ENCODE measurements at places on chromosomes 16 and 17.

DNA sequence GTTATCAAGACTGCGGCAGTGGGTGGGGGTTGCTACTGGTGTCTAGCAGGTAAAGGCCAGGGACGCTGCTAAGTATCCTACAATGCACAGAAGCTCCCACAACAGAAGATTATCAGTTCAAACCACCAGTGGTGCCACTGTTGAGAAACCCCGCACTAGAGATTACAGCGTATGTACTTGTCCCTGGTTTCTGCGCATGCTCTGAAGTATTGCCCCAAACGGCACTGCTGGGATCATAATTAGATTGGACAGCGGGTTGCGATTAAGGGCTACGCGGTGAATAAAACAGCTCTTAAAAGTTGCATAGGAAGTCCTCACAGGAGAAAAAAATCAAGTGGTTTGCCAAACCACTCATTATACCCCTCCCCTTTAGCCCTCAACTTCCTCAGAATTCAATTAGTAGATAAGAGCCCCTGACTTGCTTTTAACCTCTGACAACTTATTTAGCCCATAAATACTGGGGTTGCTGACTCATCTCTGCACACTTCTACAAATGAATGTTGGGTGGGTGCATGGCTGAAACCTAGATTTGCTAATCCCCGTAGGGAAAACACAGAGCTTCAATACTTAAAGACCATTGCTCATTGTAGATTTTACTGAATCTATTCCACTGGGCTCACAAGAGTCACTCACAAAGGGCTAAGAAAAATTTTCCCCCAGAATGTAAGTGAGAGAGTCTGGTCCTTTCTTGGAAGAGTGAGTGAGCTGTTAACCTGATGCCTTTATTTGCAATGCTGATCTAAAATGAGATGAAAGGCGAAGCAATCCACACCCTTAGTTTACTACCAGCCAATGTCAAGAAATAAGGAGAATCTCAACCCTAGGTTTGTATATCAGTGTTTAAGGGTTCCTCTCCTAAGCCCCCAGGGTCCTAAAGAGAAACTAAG lies 91.8 kb downstream of the RGS9 start:
- H3K27me3 ChIP-seq = no peaks in the 10 kb centered on the region
- peaks cover 6% of the 10 kb centered on the region for H3K4me1 ChIP-seq
- H3K4me3 ChIP-seq = no peak overlapping the region

DNA sequence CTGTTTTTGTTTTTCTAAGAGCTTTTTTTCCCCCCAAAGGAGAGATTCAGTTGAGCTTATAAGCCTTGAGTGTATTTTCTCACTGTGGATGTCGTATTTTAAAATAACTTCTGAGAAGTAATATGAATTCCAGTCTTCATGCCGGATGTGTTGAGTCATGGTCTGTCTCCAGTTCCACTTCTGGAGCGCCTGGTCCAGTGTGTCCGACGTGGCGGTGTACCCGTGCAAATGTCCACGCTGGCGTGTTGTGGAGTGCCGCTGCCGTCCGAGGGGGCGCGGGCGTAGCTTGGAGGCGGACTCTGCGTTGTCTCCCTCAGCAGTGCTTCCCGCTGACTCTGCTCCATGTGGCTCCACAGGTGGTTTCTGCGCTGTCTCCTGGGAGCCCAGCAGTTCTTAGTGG lies 60.9 kb upstream of the ZNF750 start:
- H3K4me3 ChIP-seq = no peak overlapping the region
- H3K27ac ChIP-seq = peak overlapping the region; percentile 4
- no peak for DNase-seq
- H3K36me3 ChIP-seq = no peaks in the 10 kb centered on the region
- H3K4me1 ChIP-seq = no peaks in the 10 kb centered on the region

DNA sequence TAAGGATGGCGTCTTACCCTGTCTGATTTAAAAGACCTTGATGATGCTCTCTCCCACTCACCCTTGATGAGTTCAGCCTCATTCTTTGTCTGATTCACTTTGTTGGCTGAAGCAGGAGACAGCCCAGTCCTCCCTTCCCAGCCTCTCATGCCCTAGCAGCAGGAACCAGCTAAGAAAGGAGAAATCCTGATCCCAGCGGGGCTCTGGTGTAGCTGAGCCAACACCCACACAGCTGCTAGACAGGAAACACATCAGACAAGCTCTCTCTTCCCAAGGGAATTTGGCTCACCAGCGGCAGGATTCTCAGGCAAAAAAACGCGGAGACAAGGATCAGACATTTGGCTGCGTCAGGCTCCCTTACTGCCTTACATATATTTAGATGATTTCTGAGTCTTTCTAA lies 211.5 kb downstream of the CDH11 start:
- no peaks in the 10 kb centered on the region for H3K27me3 ChIP-seq
- no peaks in the 10 kb centered on the region for H3K4me1 ChIP-seq
- no peak for DNase-seq
- no peaks in the 10 kb centered on the region for H3K36me3 ChIP-seq
- H3K4me3 ChIP-seq = no peak overlapping the region
- H3K27ac ChIP-seq = no peak overlapping the region

- H3K27ac ChIP-seq = no peak overlapping the region
- peaks cover 67% of the 10 kb centered on the region for H3K36me3 ChIP-seq
- H3K27me3 ChIP-seq = no peaks in the 10 kb centered on the region
- peak; percentile 64 for DNase-seq
Measured at GRCh38 chr17:42325026-42325425, 36.7 kb downstream of the STAT5A start.

- no peak overlapping the region for H3K27ac ChIP-seq
- no peaks in the 10 kb centered on the region for H3K27me3 ChIP-seq
- no peak overlapping the region for H3K4me3 ChIP-seq
- DNase-seq = no peak
Measured at GRCh38 chr17:61556224-61557188, 34.5 kb downstream of the NACA2 start.

DNA sequence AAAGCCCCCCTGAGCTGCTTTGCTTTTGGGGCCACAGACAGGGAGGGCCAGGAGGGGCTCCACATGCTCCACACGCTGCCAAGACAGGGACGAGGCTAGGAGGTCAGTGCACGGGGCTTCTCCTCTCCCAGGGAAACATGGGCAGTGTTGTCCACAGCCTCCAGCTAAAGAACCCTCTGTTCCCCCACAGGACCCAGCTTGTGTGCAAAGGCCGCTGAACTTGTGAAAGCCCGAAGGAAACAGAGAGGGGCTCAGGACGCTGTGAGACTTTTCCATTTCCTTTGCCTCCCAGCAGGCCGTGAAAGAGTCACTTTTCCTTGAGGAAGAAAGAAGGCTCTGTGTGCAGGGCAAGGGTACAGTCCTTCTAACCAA lies 9.7 kb downstream of the CDRT4 start:
- peaks cover 35% of the 10 kb centered on the region for H3K4me1 ChIP-seq
- H3K27ac ChIP-seq = peak overlapping the region; percentile 67
- H3K4me3 ChIP-seq = no peak overlapping the region
- no peaks in the 10 kb centered on the region for H3K36me3 ChIP-seq
- no peak for DNase-seq
- no peaks in the 10 kb centered on the region for H3K27me3 ChIP-seq

GRCh38 chr17:65537845-65538674 lies 23.4 kb downstream of the AXIN2 start:
- no peaks in the 10 kb centered on the region for H3K27me3 ChIP-seq
- no peak for DNase-seq
- H3K27ac ChIP-seq = no peak overlapping the region
- H3K4me3 ChIP-seq = no peak overlapping the region
- H3K4me1 ChIP-seq = peaks cover 24% of the 10 kb centered on the region
- H3K36me3 ChIP-seq = peaks cover 48% of the 10 kb centered on the region

DNA sequence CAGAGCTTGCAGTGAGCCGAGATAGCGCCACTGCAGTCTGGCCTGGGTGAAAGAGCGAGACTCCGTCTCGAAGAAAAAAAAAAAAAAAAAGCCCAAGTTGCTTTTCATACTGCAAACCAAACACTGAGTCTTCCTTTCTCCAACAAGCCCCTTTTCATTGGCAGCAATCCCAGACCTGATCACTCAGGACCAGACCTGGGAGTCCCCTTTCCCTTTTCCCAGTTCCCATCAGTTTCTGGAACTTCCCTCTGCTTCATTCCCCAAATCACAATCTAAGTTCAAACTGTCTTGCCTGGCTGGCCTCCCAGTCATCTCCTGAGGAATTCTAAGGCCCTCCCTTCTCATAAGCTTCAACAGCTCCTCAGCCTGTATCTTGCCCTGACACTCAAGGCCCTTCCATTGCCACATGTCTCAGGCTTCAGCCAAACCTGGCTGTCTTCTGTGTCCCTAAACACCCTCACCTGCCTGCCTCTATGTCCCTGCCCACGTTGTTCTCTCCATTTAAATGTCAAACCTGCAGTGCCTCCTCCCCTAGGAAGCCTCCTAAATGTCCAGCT lies 11.8 kb upstream of the PHF12 start:
- no peak overlapping the region for H3K4me3 ChIP-seq
- no peaks in the 10 kb centered on the region for H3K27me3 ChIP-seq
- DNase-seq = no peak
- H3K4me1 ChIP-seq = no peaks in the 10 kb centered on the region

- H3K27me3 ChIP-seq = no peaks in the 10 kb centered on the region
- H3K27ac ChIP-seq = peak overlapping the region; percentile 74
- peak; percentile 51 for DNase-seq
- H3K4me1 ChIP-seq = peaks cover 59% of the 10 kb centered on the region
Measured at GRCh38 chr17:59846394-59847165, 46.2 kb downstream of the TUBD1 start.

DNA sequence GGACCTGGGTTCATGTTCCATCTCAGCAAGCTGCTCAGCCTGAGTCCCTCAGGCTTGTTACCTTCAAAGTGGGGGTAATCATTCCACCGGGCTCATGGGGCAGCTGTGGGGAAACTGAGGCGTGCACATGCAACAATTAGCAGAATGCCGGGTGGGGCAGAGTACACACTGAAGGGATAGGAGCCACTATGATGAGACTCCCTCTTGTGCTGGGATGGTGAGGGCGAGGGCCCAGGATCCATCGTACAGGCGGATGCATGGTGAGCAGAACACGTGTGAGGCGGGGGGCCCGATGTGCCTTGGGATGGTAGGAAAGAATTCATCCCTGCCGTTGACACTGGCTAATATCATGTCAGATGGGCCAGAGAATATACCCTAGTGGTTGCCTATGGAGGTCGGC lies 25.5 kb upstream of the MAP3K14 start:
- H3K27ac ChIP-seq = no peak overlapping the region
- no peaks in the 10 kb centered on the region for H3K36me3 ChIP-seq
- H3K4me1 ChIP-seq = peaks cover 5% of the 10 kb centered on the region
- H3K27me3 ChIP-seq = no peaks in the 10 kb centered on the region
- no peak for DNase-seq

GRCh38 chr16:6891496-6891895 lies 441.1 kb upstream of the RBFOX1 start:
- no peak overlapping the region for H3K4me3 ChIP-seq
- peak; percentile 73 for DNase-seq
- peak overlapping the region; percentile 88 for H3K27ac ChIP-seq
- H3K27me3 ChIP-seq = no peaks in the 10 kb centered on the region
- H3K36me3 ChIP-seq = no peaks in the 10 kb centered on the region

GRCh38 chr17:33169580-33170285 lies 123.4 kb downstream of the ASIC2 start:
- H3K4me3 ChIP-seq = no peak overlapping the region
- H3K27me3 ChIP-seq = no peaks in the 10 kb centered on the region

DNA sequence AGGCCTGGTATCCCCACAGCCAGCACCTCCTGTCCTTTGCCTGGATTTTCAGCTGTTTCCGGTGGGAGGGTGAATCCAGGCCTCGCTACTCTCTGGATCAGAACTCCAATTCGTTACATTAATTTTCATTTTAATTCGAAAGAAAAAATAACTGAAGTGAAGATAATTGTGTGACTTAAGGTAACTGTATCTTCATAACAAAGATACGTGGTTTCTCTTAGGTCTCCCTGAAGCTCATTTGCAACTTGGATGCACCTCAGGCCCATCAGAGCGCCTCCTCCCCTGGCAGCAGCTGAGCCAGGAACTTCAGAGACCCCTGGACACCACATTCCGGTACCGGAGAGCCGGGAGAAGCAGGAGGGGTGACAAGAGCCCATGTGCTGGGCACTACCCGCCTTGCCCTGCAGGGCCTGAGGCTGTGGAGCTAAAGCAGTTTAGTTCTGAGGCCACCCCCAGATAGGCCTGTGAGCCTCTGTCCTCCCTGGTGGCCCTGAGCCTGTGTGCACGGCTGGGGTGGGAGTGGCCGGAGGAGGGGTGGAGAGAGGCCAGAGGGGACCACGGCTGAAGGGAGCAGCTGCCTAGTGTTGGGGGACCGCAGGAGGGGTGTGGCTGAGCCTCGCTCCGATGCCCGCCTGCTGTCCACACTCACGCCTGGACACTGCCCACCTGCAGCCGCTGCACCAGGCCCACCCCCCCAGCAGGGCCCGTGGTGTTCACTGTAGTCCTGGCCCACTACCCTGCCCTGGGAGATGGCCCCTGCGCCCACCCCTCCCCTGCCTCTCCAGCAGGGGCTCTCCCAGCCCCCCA lies 11.4 kb upstream of the DUS1L start:
- H3K4me1 ChIP-seq = no peaks in the 10 kb centered on the region
- H3K36me3 ChIP-seq = peaks cover 5% of the 10 kb centered on the region
- H3K4me3 ChIP-seq = no peak overlapping the region
- H3K27me3 ChIP-seq = no peaks in the 10 kb centered on the region
- no peak overlapping the region for H3K27ac ChIP-seq
- DNase-seq = no peak

DNA sequence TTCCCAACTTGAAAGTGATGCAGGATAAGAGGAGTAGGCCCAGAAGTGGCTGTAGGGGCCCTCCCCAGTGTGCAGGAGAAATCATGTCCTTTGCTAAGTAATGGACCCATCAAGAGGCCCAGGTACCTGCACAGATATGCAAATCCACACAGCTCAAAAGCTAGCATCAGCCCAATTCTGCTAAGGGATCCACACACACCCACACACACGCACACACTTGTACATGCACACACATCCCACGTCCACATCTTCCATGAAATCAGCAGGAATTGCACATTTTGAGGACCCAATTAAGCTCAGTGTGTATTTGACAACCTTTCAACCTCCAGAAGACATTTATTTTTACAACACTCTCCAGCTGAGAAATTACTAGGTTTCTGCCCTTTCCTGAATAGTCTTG lies 184.8 kb downstream of the C16orf78 start:
- H3K27me3 ChIP-seq = no peaks in the 10 kb centered on the region
- DNase-seq = no peak
- no peak overlapping the region for H3K27ac ChIP-seq

- H3K4me3 ChIP-seq = no peak overlapping the region
- H3K4me1 ChIP-seq = peaks cover 18% of the 10 kb centered on the region
- H3K27me3 ChIP-seq = no peaks in the 10 kb centered on the region
Measured at GRCh38 chr17:61124562-61124961, 275.1 kb upstream of the TBX2 start.

- no peaks in the 10 kb centered on the region for H3K36me3 ChIP-seq
- no peaks in the 10 kb centered on the region for H3K27me3 ChIP-seq
- no peak overlapping the region for H3K27ac ChIP-seq
- H3K4me1 ChIP-seq = no peaks in the 10 kb centered on the region
- no peak overlapping the region for H3K4me3 ChIP-seq
Measured at GRCh38 chr17:5672815-5673430, 88.6 kb upstream of the NLRP1 start.

DNA sequence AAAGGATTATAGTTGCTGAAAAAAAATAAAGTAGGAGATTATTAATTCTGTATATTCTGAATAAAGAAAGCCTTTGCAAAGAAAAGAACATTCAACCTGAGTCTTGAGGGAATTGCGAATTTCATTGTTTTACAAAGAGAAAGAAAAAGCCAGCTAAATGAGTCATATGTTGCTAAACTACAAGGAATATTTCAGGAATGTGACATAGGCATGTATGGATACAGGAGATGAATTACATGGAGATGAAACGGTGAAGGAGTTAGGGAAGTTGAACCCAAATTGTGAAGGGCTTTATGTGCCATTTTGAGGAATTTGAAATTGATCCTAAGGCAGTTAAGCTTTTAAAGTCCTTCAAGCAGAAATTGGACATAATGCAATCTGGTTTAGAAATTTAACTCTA lies 177.3 kb upstream of the RBL2 start:
- H3K27me3 ChIP-seq = no peaks in the 10 kb centered on the region
- no peaks in the 10 kb centered on the region for H3K4me1 ChIP-seq
- DNase-seq = no peak
- no peak overlapping the region for H3K4me3 ChIP-seq
- H3K36me3 ChIP-seq = peaks cover 35% of the 10 kb centered on the region
- H3K27ac ChIP-seq = no peak overlapping the region
